ENCODE measurements at places on chromosomes 16 and 17. TPM values are rescaled to one million over a fixed set of nuclear protein-coding genes. Genes with fewer than 3 reads are reported as not detected.

Gene KRTAP3-3
- not detected for total RNA-seq

Gene RASL10B
- total RNA-seq = 0.09 TPM

Gene GAST
- not detected for total RNA-seq

Gene ZDHHC1
- total RNA-seq = 7.6 TPM

Gene NOG
- 1.4 TPM for total RNA-seq

Gene PLCG2
- total RNA-seq = 4.5 TPM

Gene KRT9
- total RNA-seq = not detected

Gene LRRC37A2
- 3.4 TPM for total RNA-seq

Gene EFCAB3
- not detected for total RNA-seq

Gene CX3CL1
- total RNA-seq = 0.17 TPM

Gene KRTAP4-5
- not detected for total RNA-seq

Gene AHSP
- total RNA-seq = not detected

Gene ABI3
- not detected for total RNA-seq

Gene KRTAP16-1
- total RNA-seq = not detected

Gene CBX8
- 22.3 TPM for total RNA-seq

Gene INO80E
- total RNA-seq = 114 TPM

Gene SEPTIN12
- total RNA-seq = not detected

Gene KRT35
- not detected for total RNA-seq

Gene APRT
- 404 TPM for total RNA-seq

Gene SYNGR3
- 6.1 TPM for total RNA-seq

Gene POLR3E
- total RNA-seq = 29.9 TPM

Gene CCDC200
- not detected for total RNA-seq

Gene PRSS8
- total RNA-seq = 0.28 TPM

Gene CHD9NB
- total RNA-seq = 1.6 TPM
